ENCODE measurements at places on chromosomes 3 and 15.

GRCh38 chr3:30350901-30351300 lies 255.5 kb upstream of the TGFBR2 start:
- DNase-seq = no peak

GRCh38 chr3:72193771-72194430 lies 409.0 kb upstream of the PROK2 start:
- DNase-seq = no peak

DNA sequence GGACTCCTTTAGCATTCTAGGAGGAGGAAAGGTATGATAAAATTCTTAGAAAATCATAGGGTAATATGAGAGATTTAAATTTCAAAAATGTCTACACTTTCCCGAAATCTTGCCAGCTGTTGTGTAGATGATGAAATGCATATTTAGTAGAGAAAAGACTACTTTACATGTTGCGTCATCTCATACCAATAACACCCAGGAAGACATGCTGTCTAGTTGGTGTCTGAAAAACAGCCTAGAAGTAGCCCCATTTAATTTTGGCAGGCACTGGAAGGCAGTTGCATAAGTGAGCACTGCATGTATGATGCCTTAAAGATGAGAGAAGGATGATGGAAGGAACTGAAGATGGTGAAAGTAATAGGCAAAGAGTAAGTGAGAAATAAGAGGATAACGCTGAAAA lies 310.5 kb upstream of the TPM1 start:
- DNase-seq = no peak

GRCh38 chr3:168416446-168416845 lies 320.7 kb upstream of the GOLIM4 start:
- DNase-seq = no peak

DNA sequence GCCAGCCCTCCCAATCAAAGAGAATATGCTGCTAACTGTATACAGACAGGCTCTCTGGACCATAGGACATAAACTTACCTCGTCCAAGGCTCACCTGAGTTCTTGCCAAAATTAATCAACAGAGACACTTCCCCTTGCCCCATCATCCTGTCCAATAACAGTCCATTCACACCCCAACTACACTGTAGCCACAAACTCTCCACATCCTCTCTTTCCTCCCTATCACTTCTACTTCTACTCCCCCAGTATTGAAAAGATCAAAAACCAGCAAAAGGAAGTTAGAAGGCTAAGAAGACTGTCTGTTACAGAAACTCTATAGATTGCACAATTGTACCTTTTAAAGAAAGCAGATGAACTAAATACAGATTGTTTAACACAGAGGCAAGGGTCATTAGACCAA lies 133.5 kb upstream of the STT3B start:
- no peak for DNase-seq

GRCh38 chr15:52164631-52165265 lies 26.4 kb downstream of the GNB5 start:
- no peak for DNase-seq

DNA sequence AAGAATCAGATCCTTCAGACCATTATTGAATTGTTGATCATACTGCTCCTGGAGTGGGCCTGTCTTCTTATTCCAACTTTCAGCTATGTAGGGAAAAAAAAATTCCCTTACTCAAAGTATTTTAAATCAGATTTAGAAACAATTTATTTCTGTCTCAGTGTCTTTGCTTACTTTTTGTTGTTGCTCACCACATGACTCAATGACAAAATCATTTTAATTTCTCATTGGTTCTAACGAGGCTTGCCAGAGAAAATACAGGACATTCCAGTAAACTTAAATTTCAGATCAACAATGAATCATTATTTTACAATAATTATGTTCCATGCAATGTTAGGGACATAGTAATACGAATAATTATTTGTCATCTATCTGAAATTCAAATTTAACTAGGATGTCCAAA lies 748.5 kb upstream of the CBLB start:
- DNase-seq = no peak

GRCh38 chr3:127141921-127142730 lies 50.8 kb upstream of the PRR23E start:
- DNase-seq = no peak

DNA sequence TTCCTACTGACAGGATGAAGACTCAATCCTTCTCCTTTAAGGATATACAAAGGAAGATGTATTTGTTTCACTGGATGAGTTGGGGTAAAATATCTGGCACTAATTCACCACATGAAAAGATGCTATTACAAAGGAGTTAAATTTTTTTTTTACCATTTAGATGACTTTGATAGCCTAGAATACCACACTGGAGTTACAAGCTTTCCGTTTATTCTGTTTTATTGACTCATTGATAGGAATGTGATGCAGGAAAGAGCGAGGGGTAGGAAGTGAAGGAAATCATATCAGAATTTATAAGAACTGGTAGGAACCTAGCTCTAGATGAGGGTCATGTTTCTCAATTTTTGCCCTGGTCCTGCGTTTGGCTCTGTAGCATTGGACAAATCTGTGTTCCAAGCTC lies 427.2 kb downstream of the GRM7 start:
- DNase-seq = no peak

DNA sequence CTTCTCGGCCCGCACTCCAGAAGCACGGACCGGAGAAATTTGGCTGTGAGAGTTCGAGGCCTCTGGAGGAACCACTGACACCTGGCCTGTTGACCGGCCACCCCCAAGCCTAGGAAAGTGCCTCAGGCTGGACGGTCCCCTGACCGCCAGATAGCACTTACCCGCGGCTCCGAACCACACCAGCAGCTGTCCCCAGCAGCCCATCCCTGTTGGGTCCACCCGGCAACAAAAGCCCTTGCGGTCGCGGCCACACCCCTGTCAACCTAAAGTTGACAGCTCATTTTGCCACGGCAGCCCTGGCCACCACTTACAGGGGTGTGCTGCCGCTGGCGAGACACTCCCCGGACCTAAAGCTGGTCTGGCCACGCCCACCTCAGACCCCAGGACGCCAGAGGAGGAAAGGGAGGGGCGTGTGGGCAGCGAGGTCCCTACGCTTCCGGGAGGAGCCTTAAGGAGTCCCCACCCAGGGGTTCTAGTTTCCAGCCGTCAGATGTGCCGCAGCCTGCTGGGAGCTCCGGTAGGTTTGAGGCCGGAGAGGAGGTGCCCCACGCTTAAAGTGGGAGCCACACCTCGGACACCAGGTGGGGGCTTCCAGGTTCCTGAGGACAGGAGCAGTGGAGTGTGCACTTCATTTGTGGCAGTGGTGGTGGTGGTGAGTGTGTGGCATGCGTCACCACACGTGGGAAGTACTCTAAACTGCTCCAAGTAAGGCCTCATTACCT lies at the start of gene LTK:
LTK (minus strand) TSS at position 322 of the 722 bp plus-strand sequence; CDS start at position 204, 118 bp downstream.
- no peak for DNase-seq

DNA sequence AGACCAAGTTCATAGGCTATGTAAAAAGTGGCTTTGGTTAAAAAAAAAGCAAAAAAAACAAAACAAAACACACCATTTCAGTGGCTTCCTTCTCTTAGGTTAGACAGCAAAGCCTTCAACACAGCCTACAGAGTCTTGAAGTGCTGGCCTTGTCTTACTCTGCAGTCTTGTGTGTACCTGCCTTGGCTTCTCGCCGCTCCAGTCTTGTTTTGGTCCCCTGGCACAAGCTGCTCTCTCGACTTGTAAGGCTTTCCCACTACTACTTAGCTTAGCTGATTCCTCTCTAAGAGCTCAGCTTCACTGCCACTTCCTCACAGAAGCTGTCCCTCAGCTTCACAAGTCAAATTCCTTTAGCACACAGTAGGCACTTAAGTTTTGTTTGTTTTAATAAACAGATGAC lies 63.0 kb downstream of the ST3GAL6 start:
- DNase-seq = no peak

- peak; percentile 77 for DNase-seq
Measured at GRCh38 chr15:101014921-101015841, 96.0 kb downstream of the LRRK1 start.

- DNase-seq = no peak
Measured at GRCh38 chr3:134330883-134331810, 43.1 kb downstream of the AMOTL2 start.

- no peak for DNase-seq
Measured at GRCh38 chr15:52336529-52336928, 40.9 kb upstream of the MYO5C start.

- DNase-seq = no peak
Measured at GRCh38 chr15:89858661-89859458, 34.9 kb downstream of the AP3S2 start.

DNA sequence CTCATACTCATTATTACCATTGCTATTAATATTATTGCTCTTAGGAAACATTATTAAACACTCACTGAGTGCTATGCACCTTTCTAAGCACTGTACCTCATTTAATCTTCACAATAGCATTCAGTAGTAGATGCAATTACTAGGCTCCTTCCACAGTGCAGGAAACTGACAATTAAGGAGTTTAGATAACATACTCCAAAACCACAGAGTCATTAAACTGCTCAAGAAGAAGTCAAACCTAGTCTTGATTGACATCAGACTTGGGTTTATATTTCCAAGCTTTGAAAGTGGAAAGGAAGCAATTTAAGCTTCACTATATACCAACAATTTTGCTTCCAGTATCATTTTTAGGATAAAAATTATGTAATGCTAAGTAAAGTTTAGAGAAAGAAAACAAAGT lies 490.1 kb upstream of the ARRDC4 start:
- DNase-seq = no peak

GRCh38 chr3:13142552-13143380 lies 69.5 kb upstream of the IQSEC1 start:
- DNase-seq = no peak

- no peak for DNase-seq
Measured at GRCh38 chr3:170637306-170637705, 51.4 kb upstream of the SLC7A14 start.

GRCh38 chr3:175857666-175858270 lies 998.6 kb downstream of the NAALADL2 start:
- no peak for DNase-seq

- no peak for DNase-seq
Measured at GRCh38 chr3:144165482-144165881, 193.9 kb downstream of the DIPK2A start.

GRCh38 chr3:59372346-59372745 lies 322.5 kb upstream of the CFAP20DC start:
- no peak for DNase-seq

DNA sequence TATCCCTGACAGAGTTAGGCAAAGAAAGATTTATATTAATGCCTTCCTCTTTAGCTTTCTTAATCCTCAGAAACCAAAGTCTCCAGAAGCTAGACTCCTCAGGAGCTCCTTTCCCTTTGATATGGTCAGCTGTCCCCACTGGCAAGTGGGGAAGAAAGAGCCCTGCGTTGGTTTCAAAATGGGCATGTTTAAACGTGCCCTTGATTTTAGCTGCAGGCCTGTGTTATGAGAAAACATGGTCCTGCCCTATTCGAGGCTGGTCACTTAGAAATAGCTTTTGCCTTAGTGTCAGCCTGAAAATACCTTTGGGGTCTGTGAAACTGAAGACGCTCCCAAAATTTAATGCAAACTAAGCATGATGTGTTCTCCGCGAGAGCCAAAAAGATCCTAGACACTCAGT lies 135.5 kb upstream of the RARB start:
- peak; percentile 23 for DNase-seq

DNA sequence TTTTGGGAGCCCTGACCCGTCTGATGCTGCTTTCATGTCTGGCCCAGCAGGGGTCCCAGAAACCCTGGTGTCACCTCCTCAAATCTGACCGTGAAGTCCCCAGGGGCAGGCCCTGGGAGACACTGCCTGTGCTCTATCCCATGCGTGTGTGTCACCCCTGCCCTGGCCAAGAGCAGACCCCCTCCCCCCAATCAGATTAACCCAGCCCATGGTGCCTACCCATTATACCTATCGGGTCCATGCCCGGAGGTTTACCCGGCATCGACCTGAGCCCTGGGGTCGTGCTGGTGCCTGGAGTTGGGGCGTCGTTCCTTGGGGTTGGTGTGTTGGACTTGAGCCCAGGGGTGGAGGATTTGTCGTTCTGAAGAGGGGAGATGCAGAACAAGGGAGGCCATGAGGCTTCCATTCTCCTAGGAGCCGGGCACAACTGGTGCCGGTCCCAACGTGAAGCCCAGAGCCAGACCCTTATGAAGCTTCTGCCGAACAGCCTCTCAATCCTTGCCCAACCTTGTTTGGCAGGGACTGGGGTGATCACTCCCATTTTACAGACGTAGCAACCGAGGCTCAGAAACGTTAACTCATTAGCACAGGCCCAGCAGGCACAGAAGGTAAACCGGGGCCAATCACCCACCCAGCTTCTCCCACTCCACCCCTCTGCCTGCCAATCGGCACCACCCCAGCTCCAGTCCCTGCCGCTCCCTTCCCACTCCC lies 39.6 kb downstream of the TLE3 start:
- DNase-seq = no peak

- DNase-seq = no peak
Measured at GRCh38 chr3:173584093-173584837, 186.7 kb downstream of the NLGN1 start.

DNA sequence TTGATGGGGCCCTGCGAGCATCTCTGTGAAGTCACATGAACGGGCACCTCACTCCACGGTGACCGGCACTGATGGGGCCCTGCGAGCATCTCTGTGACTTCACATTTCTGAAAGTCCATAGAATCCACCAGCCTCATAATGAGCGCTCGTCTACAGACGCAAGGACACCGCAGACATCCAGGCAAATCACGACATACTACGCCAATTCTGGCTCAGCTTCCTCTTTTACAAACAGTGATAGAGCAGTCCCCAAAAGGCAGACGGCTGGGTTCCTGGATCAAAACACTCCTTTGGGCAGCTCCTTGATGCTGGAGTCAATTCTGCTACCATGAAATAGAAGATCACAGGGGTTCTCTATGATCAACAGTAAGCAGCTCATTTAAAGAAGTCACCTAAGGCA lies 125.4 kb downstream of the XXYLT1 start:
- DNase-seq = no peak

- no peak for DNase-seq
Measured at GRCh38 chr3:114450008-114450596, 156.3 kb downstream of the TIGIT start.

GRCh38 chr3:65568497-65568896 lies 470.2 kb downstream of the MAGI1 start:
- no peak for DNase-seq

- no peak for DNase-seq
Measured at GRCh38 chr3:46613313-46614005, 1.1 kb downstream of the FAM240A start.

DNA sequence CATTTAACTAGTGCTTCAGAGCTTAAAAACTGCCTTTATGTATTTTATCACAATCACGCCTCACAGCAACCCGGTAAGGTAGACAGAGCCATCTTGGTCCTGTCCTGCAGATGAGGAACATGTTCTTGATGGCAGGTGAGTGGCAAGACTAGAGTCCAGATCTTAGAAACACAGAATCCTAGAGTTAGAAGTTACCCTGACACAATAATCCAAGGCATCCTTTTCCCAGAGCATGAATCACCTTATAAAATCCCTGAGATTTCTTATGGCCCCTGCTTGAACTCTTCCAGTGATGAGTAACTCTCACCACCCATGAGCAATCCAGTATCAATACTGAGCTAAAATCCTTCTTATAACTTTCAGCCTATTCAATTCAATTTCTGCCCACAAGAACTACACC lies 16.9 kb downstream of the POPDC2 start:
- no peak for DNase-seq

DNA sequence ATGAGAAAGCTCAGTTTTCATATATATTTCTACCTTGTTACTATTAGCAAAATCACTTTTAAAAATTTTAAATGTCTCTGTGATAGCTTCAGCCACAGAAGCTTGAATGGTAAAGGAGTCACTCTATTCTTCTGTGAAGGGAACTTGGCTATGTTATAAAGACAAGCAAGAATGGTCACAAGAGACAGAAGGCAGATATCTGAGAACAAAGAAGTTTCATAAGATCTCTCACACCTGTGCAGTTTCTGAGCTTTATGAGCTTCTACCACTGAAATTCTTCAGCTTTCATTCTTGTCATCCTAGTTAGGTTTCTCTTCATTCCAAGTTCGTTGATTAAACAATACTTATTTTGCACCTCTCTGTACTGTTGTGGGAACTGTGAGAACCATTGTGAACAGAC lies 853.4 kb downstream of the IGSF11 start:
- no peak for DNase-seq
